ENCODE measurements at places on chromosomes 11 and 22. TPM values are rescaled to one million over a fixed set of nuclear protein-coding genes. Genes with fewer than 3 reads are reported as not detected.

DNA sequence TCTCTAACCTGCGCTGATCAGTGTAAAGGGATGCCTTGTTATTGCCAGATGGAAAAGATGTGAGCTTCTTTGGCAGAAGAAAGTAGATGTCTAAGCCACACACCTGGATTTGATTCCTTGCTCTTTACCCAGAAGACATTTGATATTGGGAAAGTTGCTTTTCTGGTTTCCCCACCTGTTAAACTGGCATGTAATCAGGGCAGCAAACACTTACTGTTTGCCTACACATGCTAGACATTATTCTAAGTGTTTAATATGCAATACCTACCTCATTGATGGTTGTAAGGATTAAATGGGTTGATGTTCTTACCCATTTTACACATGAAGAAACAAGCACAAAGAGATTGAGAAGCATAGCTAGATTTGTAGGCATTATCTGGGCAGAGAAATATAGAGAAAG lies 16.6 kb downstream of the ASRGL1 start:
- DNase-seq: no peak

GRCh38 chr11:28353991-28354390 lies 245.8 kb downstream of the METTL15 start:
- DNase-seq: no peak

DNA sequence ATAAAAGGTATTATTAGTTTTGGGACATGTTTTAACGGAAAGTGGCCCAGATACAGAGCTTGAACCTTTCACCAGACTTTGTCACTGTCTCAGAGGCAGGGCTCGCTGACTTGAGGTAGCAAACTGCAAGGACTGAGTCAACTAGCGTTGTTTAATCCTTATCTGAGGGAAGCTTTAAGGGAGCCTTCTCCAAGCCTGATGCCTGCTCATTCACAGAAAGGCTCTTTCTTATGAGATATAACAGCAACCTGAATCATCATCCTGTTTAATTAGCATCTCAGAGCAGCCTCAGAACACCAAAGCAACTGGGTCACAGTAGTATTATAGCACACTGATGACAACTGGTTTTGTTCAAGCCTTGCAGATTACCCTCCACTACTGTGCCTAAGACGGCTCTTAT lies 54.2 kb upstream of the CYP2D6 start:
- DNase-seq: no peak

- DNase-seq: no peak
These were observed 30.8 kb downstream of the ARRB1 start for GRCh38 chr11:75320643-75321042.

GRCh38 chr11:76173663-76174062 lies 32.6 kb downstream of the WNT11 start:
- DNase-seq: no peak

- no peak for DNase-seq
These were observed 124.7 kb downstream of the CADM1 start for GRCh38 chr11:115379528-115379927.

DNA sequence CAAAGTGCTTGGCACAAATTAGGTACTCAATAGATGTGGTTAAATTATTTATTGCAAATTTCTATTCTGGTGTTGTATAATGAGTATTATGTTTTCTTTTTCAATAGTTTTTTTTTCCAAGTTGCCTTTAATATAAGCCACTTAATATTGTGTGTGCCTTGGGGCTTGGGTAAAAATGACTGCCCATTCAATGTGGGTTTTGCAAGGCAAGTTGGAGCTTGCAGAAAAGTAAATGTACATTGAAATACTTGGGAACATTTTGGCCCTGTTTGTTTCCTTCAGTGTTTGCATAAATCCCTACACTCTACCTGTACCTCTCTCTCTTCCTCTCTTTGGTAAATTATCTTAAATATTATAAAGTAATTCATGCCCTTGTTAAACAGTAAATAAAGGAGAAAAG lies 2.1 kb upstream of the CCDC81 start:
- DNase-seq: no peak

GRCh38 chr11:131275580-131275979 lies 94.8 kb upstream of the NTM start:
- DNase-seq: no peak

- DNase-seq: no peak
These were observed 2.2 kb upstream of the OR52H1 start for GRCh38 chr11:5550440-5551095.

GRCh38 chr11:100296051-100296679 lies 390.9 kb upstream of the ARHGAP42 start:
- DNase-seq: no peak

DNA sequence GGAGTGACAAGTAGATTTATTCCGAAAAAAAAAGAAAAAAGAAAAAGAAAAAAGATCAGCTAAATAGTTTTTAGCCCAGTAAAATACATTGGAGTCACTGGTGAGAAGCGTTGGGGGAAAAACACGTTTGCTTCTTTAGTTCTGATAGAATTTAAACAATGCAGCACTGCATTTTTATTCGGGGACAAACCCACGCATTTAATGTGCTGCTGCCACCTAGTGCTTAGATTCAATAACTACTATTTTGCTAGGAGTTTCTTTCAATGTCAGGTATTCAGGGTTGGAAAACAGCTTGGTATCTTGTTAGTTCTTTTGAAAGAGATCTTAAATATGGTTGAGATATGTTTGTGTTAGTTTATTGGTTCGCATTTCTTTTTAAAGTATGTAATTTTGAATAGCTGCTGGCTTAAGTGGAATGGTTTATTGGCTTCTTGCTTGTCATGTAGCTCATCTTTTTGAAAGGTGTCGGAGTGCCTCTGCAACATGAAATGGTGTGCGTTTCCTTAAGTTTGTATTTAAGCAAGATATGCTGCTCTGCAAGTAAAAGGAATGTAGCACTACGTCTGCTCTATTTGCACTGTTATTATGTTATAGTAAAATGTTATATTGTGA lies 41.9 kb downstream of the SVIP start:
- no peak for DNase-seq

GRCh38 chr11:24375931-24376330 lies 120.9 kb upstream of the LUZP2 start:
- DNase-seq: no peak

DNA sequence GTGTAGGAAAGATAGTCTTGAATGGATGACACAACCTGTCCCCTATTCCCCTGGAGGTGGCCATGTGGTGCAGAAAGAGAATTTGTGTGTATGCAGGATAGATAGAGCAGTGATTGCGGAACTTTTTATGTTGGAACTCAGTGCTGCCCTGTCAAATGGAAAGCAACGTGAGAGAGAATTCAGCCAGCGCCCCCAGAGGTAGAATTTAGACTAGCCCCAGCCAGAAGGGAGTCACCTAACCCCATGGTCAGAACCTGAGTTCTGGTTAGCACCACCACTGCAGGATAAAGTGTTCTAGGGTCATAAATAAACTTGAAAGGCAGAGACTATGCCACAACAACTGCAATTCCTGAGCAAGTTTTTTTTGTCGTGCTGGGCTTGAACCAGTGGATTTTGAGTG lies 152.9 kb upstream of the GRIA4 start:
- no peak for DNase-seq

DNA sequence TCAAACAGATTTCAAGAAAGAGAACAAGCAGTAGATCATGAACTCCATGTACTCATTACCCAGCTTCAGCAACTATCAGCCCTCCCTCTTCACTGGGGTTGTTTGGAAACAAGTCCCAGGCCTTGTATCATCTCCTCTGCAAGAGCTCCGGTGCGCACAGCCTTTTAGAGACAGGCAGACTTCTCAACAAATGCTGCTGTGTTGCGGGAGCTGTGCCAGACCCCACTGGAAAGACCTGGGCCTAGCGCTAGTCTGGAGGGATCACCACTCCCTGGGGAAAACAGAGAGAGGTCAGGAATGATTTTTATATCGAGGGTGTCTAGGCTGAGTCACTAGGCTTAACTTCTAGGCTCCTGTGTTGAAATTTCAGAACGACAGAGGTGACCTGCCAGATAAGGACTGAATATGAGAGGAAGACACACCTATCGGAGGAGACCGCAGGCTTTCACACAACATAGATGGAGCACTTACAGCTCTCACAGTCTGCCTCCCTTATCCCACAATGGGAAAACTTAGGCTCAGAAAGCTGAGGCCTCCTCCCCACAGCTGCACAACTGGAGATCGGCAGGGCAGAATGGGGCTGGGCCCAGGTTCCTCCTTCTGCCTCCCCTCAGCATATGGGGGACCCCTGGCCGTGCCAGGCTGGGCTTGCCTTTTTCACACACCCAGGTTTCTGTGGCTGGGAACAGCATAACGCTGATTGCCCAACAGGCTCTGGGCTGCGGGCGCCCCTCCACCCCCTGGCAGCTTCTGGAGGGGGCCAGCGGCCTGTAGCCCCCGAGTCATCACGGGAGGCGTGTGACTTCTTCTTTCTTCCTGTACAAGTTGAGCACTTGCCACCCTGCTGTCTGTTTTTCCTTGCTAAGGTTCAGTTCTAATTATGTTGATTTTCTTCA lies 86.0 kb downstream of the PKNOX2 start:
- no peak for DNase-seq

DNA sequence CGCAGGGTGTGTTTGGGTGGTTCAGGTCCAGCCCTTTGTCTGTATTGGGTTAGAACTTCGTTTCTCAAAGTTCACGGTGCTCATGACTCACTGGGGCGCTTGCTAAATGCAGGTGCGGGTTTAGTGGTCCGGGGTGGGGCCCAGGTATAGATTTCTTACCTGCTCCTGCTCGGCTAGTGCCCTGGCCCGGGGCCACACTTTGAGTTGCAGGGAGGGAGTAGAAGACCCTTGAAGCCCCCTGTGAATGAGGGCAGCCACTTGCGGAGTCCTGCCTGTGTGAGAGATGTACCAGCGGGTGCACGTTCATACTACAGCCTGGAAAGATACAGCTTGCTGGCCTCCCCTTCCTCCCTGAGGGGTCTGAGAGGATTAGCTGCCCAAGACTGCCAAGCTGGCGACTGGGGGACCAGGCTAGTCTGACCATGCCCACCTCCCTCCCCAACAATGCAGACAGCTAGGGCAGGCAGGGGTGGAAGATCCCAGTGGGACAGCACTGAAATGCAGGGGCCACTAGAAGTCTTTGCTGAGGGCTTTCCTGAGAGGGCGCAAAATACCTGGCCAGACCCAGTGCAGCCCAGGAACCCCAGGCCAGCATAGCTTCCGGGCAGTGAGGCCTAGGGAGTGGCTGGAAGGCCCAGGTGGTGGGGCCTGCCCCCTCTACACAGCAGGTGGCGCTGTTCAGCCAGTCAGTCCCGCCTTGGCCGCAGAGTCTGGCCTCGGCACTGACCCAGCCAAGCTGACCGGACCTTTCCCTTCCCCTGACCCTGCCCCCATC lies 5.1 kb upstream of the MYRF start:
- DNase-seq: peak; percentile 54

DNA sequence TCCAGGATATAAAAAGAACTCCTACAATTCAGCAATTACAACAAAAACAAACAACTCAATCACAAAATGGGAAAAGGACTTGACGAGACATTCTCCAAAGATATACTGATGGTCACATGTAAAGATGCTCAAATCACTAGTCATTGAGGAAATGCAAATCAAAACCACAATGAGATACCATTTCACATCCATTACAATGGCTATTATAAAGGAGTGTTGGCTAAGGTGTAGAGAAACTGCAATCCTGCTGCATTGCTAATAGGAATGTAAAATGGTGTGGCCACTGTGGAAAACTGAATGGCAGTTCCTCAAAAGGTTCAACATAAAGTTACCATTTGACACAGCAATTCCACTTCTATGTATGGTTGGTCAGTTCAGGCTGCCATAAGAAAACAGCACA lies 11.8 kb upstream of the TBCEL start:
- DNase-seq: no peak

- DNase-seq: no peak
These were observed 236.5 kb downstream of the ST3GAL4 start for GRCh38 chr11:126591966-126592489.

DNA sequence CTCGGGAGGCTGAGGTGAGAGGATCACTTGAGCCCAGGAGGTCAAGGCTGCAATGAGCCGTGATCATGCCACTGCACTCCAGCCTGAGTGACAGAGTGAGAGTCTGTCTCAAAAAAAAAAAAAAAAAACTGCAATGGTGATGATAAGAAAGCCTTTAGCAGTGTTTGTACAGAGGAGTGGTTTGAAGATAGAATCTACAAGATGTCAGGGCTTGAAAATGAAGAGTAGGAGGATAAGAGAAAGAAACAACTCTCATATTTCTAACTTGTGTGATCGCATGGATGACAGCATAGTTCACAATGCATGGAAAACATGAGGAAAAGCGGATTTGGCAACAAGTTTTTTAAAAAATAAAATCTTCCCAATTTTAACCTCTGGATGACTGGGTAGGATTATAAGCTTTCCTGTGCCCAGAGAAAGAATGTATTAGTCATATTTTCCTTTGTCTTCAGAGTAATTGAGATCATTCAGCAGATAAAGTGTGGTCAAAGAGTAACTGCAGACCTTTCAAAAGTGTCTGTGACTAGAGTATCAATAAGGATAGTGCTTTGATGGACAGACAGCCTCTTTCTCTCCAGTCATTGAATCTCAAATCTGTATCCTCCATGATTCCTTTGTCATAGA lies 328.1 kb downstream of the CASP12 start:
- no peak for DNase-seq

DNA sequence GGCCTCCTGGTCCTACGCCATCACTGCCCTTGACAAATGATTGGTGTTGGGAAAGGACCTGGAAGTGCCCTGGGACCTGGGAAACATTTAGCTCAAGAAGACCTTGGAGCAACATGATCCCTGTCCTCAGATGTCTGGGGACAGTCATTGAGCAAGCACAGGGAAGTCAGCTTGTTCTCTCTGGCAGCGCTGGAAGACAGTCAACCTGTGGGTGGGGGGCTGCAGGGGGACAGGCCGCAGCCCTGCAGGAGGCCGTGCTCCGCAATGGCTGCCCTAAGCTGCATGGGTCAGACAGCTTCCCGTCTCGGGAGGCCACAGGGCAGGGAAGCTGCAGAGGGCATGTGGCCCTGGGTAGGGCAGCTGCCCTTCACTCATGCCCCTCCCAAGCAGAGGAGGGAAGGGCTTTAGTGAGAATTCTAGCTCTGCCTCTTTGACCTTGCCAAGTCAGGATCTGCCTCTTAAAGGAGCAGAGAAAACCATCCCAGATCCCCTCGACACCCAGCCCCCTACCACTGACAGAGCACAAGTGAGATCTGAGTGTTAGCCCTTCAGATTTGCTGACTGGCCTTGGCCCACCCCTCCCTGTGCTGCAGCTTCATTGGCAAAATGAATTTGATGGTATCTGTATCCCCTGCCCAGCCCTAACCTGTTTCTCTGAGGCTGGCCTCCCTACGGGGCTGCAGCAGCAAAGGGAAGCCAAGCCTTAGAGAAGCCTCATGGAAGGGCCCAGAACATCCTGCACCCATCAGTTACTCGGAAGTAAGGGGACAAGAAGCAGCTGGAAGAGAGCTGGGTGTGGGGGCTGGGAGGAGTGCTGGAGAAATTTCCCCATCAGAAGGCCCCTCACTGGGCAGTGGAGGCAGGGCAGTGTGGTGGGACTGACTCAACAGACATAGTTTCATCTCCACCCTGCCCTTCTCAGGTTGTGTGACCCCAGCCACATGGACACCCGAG lies 6.2 kb upstream of the SREBF2 start:
- no peak for DNase-seq

The NAA40 gene
- 22.0 TPM for polyA plus RNA-seq

The A4GALT gene
- polyA plus RNA-seq: 5.5 TPM

The FGF4 gene
- 0.03 TPM for polyA plus RNA-seq

The OR2AG2 gene
- 0.06 TPM for polyA plus RNA-seq

The ANO3 gene
- polyA plus RNA-seq: 0.33 TPM

The GLYAT gene
- 0.45 TPM for polyA plus RNA-seq

The SLC25A18 gene
- polyA plus RNA-seq: 0.46 TPM

The ABCG4 gene
- 1.2 TPM for polyA plus RNA-seq

The SNRPD3 gene
- 145 TPM for polyA plus RNA-seq

The DSCAML1 gene
- polyA plus RNA-seq: 1.6 TPM

The PRODH gene
- polyA plus RNA-seq: 197 TPM

The SDF2L1 gene
- 37.5 TPM for polyA plus RNA-seq
